ENCODE measurements at places on chromosomes 7 and 10.

GRCh38 chr7:157565201-157565626, 228.4 kb downstream of the DNAJB6 start:
- DNase-seq: peak; percentile 17

DNA sequence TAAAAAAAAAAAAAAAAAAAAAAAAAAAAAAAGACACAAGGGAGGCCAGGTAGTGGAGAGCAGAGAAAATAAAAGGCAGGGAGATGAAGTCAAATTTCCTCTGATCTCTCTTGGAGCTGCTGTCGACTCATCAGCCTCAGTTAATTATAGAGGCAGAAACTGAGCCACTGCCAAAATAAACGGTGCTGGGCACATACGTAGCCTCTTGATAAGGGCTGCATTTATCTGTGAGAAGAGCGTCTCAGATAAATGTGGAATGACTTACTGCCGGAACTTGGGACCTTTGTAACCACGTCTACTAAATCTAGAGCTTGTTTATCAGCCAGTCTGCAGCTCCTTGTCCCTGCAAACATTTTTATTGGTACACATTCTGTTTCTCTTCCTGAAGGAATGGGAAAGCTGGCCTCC, 162.3 kb downstream of the BAMBI start:
- DNase-seq: no peak

DNA sequence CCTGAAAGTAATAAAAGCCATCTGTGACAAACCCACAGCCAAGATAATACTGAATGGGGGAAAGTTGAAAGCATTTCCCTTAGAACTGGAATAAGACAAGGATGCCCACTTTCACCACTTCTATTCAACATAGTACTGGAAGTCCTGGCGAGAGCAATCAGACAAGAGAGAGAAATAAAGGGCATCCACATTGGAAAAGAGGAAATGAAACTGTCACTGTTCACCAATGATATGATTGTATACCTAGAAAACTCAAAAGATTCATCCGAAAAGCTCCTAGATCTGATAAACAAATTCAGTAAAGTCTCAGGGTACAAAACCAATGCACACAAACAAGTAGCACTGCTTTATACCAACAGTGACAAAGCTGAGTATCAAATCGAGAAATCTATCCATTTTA, 581.7 kb upstream of the TEX47 start:
- DNase-seq: no peak

DNA sequence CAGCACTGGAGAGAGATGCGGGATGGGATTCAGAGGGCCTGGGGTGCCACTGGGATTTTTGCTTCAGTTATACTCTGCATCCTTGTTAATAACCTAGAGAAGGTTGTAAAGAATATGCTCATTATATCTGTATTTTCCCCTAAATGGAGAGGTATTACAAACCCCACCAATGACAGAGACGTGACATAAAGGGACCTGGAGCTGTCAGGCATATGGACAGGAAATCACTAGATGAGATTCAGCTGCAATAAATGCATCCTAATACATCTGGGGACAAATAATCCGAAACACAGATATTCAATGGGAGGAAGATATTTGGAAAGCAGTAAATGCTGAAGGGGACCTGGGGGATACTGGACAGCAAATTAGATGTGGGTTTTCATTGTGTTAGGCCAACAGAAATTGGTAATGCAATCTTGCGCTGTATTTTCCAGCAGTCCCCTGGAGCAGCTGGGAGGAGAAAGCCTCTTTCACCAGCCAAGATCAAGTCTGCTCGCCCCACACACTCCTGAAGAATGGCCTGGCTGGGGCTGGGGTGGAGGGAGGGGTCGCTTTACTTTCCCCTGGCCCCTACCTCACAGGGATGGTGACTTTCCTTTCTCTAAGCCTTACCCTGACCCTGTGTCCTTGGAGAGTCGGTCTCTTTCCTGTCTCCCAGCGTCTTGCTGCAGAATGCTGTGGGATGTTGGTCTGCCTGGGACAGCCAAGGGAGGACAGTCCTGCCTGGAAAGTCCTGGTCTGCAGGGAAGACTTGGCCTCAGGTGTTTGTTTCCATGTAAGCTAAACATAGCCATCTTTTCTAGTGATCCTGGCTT, 653.8 kb downstream of the LRMDA start:
- no peak for DNase-seq

- DNase-seq: no peak
Observed at GRCh38 chr10:43737003-43737402, 88.3 kb upstream of the ZNF32 start.

DNA sequence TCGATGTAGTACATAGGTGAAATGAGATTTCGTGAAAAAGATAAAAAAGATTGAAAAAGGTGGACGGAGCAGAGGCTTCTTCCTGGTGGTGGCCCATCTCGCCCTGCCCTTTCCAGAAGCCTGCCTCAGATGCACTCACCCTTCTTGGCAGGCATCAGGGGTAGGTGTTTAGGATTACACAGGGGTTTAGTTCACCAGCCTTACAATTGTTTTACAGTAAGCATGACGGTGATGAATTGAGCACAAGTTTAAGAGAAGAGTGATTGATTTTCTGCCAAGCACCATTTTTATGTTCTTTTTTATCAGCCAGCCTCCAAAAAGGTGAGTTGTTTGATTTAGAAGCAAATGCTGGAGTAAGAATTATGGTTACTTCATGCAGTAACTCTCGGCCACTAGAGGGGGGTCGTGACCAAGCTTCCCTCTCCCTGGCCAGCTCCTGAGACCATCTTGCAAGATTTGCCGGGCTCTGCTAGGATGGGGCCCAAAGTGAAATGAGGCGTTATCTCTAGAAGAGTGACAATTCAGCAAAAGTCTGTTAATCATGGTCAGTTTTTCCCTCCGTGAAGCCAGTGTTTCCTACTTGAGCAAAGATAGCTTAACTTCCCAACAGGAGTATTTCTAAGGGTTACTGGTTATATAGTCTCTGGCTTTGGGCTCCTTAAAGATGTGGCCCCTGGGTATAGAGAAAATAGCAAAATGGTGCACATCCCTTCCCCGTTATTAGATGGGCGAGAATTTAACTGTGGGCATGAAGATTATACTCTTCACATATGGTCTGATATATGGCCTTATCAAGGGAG, 228.8 kb downstream of the BMPER start:
- peak; percentile 50 for DNase-seq

DNA sequence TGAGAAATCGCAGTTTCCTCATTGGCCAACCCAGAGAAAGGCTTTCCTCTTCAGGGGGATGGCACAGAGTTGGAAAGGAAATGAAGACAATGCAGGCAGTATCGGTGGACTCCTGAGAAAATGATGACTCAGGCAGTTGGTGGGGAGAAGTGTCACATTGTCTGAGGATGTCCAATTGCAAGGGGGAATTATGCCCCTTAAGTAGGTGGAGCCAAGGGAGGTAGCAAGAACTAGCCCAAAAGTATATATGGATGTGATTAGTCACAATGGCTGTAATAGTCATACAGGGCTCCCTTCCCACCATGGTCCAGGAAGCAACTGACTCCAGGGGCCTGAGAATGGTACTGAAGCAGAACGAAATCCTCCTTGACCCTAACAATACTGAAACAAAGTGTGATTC, 58.3 kb upstream of the EGFR start:
- no peak for DNase-seq

DNA sequence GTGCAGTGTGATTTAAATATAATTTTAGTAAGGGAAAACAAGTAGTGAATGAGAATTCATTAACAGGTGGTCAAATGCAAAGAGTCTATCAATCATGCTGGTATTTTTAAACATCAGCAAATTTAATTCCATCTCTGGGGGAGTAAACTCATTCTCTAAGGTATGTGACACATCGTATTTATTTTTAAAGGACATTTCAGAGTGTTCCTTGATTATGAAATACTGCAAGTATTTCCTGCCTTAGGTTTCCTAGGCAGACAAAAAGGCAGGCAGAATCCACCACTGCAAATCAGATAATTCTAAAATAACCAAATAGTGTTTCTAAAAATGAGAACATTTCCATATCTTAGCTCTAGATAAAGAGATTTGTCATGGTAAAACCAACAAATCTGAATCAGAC, 193.8 kb downstream of the LRRTM3 start:
- DNase-seq: no peak

DNA sequence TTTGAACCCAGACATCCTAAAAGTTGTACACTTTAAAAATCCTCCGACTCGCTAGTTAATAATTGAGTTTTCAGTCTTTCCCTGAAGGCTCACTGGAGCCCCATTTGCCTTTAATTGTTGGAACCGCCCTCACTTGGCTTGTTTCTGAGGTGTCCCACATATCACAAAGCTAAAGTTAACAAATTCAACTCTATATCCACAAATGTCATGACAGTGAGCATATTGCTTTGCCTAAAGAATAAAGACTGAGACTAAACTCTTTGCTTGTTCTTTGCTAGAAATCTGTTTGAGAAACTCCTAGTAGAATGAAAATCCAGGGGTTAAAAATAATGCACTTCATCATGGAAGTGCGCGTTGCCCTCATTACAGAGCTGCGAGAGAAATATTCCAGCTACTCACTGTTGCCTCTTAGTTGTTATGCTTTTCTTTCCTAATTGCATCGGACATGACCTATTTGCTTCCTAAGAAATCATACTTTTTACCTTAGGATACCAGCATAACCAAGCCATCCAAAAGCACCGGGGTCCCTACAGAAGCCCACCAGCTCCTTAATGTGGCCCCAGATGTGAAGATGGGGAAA, 752 bp downstream of the THSD7A start:
- no peak for DNase-seq

DNA sequence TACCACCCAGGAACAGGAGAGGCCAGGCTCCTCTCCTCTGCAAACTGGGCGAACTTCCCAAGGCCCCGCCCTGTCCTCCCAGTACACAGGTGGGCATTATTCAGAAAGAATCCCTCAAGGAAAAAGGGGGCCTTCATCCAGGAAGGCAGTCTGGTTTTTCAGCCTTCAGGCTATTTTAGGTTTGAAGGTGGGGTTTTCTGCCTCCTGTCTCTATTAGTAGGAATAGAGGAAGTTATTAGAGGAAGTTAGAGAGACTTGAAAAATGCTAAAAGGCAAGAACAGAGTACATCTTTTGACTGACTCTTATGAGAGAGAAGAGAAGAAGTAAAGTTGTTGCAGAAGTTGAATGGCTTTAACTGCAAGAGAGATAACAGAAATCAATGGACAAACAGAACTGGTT, 250.9 kb upstream of the SORCS1 start:
- DNase-seq: no peak

- DNase-seq: no peak
Observed at GRCh38 chr7:159238541-159238940, 93.9 kb upstream of the VIPR2 start.

- DNase-seq: no peak
Observed at GRCh38 chr7:91240376-91240941, 23.8 kb upstream of the FZD1 start.

DNA sequence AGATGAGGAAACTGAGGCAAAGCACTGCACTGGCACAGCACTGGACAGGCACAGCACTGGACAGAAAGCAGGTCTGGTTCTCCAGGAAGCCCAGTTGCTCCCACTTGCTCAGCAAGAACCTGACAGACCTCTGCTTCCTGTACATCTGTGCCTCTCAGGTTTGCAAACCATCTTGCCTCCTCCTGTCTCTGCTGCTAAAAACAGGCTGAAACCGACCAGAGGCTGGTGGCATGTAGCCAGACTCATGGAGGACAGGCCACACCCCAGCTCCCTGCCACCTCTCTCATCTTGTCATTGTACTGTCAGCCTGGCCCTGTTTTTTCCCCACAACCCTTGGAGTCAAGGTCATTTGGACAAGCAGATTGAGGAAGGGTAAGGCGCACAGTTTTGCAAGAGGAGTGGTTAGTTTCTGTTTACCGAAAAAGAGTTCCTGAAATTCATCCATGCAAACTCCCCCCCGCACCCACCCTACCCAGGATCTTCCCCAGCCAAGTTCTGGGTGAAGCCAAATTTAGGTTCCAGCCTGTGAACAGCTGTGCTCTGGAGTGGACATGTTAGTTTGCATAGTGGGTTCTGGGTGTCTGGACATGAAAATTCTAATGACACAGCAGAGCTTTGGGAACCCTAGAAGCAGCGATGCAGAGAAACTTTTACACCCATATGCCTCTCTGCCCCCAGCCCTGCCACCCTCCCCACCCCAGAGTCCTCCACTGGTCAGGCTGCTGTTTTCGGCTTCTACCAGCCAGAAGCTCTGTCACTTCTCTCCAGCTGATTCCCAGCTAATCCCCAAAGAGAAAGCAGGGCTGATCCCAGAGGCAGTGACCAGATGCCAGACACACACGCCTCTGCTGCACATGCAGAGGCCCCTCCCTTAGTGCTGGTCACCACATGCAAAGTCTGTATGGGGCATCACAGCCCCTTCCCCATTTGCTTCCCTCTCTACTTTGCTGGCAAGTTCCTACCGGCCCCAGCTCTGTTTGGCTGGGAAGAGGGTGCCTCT, 8.5 kb upstream of the C10orf105 start:
- no peak for DNase-seq

DNA sequence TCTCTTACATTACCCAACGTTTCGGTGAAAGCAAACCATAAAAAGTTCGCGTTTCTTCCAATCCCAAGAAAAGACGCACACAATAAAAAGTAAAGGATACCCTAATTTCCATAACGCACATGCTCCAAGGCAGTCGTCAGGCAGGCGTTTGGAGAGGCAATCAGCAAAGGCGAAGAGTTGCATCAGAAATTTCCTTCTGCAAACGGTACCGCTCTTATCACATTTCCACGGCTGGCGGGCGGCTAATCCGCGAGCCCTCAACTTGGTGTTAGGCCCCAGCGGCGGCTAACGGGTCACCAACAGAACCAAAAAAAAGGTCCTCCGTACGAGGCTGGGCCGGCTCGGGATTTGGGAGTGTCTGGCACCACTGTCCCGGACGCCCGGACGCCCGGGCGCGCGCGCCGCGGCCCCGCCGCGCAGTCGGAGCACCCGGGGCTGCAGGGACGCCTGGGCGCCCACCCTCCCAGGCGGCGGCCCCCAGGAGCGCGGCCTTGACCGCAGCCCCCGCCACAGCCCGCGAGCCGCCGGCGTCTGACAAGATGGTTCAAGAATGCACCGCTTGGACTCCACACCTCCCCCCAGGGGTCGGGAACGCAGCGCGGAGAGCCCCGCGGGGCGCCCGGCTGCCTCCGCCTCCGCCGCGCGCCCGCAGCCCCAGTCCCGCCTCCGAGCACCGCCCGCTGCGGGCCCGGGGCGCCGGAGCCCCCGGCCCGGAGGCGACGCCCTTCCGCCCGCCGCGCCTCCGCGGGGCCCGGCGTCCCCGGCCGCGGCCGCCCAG, 9.8 kb upstream of the GRB10 start:
- DNase-seq: no peak

DNA sequence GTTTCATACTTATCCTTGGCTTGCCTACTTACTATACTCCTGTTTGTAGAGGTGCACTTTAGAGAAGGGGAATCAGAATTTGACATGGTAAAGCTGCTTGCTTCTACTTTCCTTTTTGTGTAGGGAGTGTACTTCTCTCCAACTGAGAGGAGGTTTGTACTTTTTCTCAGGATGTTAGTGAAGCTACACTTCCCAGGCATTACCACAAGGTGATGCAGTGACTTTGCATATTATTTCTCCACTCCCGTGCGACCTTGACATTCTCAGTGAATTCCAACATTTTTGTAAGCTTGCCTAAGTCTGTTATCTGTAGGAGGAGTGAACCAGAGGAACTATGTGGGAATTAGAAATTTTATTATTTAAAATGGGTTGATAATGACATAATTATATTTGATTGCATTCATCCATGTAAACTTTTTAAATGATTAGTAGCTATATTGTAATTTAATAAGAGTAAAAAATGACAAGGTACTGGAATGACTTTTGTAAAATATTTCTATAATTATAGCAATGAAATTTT, 5.2 kb downstream of the TAX1BP1 start:
- no peak for DNase-seq
